ENCODE measurements at places on chromosomes 5 and 9.

DNA sequence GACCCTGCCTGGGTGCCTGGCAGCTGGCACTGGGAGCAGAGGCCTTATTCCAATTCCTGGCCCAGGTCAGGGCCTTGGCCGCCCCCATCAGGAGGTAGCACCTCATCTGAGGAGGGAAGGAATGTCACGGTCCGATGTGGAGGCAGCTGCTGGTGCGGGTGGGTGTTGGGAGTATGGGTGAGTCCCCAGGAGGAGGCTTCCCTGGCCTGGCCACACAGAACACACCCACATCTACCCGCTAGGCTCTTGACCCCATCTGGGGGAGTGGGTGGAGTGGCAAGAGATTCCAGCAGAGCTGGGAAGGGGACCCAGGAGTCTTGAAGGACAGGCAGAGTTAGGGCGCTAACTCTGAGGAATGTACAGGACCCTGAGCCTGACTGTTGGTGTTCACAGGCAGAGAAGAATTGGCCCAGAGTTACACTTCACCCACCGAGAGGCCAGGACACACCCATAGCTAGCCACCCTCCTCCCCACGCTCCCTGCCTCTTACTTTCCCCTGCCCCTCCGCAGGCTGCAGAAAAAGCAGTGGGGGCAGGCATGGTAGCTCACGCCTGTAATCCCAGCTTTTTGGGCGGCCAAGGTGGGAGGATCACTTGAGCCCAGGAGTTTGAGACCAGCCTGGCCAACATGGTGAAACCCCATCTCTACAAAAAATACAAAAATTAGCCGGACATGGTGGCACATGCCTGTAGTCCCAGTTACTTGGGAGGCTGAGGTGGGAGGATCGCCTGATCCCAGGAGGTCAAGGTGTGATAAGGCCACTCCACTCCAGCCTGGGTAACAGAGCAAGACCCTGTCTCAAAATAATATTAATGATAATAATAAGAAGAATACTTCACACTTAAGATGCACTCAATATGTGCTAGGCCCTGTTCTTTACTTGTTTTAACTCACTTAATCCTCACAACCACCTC is 6.0 kb downstream of the OLFML2A start:
- no peak for DNase-seq

DNA sequence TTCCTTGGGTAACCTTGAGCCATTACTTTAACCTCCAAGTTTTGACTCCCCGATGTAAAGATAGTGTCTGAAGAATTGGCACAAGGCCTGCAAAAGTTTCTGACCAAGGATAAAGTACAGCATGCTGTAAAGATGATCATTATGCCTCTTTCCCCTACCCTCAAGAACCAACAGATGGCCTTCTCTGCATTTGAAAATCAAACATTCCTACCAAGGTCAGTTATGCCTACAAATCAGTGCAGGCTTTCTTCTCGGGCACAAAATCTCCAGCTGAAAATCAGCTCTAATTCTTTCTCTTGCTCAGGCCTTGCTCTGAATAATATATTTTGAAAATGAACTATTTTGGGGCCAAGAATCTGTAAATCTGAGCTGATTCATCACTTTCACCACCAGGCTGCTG is 59.7 kb downstream of the PPP2R2B start:
- no peak for DNase-seq

DNA sequence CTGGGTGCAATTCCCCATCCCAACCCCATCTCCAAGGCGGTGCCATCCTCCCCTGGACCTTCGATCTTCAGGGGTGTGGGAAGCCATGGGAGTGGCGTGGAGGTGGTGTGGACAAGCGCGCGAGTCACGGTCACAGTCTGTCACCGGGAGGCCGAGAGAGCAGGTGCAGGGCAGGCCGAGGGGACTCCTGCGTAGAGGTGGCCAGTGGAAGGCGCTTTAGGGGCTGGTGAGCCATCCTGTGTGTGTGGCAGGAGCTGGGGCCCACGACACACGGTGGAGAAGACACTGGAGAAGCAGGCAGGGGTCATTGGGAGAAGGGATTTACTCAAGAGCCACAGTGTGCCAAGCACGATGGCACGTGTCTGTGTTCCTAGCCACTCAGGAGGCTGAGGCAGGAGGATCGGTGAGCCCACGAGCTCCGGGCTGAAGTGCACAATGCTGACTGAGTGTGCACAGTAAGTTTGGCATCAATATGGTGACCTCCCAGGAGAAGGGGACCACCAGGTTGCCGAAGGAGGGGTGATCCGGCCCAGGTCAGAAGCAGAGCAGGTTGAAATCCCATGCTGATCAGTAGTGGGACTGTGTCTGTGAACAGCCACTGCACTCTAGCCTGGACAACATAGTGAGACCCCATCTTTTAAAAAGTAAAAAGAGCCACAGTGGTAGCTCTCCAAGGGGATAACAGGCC is 145.1 kb upstream of the PHYKPL start:
- DNase-seq = no peak

DNA sequence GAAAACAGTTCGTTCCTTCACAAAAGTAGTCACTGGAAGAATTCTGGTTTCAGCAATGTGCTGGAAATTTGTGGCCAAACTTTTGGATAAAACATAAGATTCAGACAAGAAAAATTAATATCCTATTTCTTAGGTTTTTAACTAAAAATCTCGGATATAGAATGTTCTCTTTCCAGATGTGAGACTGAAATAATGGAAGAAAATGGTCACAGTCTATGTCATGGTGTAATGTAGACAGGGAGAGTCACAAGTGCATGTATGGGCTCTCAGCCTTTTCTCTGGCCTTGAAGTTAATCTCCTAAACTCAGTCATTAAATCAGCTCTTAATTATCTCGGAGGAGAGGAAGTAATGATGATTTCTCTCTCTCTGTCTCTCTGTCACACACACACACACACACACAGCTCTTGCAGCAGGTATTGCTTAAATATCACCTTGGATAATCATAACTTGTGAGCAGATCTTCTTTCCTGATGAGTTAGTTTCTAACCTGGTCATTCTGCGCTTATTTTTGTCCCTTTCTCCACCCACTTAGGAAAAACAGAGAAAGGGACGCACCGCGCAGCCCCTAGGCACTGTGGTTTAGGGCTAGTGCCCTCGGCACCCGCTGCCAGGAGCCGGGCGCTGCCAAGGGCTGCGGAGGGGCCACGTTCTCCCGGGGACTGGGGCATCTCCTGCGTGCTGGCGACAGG is 672 bp upstream of the ITGA2 start:
- DNase-seq = no peak
